ENCODE measurements at places on chromosomes 6 and 20.

- DNase-seq = no peak
These were observed 33.8 kb upstream of the IGF2R start for GRCh38 chr6:159935065-159935464.

DNA sequence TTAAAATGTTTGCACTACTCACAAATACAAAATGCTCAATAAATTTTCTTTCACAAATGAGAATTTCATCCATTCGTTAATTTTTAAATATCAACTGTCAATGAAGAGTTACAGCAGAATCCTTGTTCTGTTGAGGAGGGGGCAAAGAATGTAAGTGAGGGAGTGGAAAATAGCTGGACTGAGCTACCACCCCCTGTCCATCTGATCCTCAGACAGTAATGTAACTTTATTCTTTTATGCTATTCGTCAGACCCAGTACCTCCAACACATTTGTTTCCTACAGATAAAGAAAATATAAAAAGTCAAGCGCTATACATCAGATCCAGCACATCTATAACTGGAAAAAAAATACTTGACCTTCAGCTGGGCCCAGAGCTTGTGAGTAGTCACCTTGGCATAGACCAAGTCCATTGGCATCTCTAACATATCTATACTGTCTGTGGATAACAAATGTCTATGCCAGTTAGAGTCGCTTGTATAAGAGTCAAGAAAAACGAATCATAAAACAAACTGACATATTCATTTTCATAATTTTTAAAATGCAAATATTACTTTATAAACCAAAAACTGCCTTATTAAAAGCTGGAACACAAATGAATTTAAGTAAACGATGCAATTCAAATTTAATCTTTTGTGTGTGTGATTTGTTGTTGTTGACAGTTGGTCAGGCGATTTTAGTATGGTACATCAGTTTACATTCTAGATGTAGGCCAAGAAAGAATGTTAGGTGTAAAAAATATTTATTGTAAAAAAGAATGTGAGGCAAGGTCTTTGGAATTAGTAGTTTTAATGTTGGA, 57.2 kb upstream of the HFE start:
- DNase-seq = peak; percentile 48

DNA sequence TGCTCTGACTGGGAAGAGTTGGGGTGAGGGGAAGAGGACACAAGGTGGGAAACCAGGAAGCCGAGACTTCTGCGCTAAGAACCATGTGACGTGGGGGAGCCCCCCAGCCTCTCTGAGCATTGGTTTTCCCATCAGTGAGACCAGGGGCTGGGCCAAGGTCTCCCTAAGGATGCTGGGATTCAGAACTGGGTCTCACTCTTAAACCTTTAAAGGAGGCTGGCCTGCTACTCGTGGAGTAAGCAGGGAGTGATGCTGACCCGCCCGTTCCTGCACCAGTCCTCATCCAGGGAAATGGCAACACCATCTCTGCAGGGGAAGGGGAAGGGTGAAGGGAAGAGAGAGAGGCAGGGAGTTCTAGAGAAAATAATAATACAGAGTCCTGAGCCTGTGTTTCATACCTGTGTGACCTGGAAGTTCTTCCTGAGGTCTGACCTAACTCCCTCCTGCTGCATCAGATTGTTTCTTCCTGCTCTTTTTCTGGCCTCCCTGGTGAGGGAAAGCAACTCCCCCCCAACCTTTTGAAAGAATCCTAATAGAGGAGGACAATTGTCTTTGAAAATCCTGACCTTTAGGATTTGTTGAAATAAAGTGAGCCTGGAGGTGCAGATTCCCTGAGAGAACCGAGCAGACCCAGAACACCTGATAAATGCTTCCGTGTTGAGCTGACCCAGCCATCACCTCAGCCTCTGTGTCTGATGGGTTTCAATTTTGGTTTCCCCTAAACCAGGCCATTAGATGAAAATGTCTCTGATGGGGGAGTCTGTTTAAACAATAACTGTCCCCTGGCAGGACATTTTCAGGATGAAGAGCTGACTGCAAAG, 3.0 kb upstream of the GRM4 start:
- no peak for DNase-seq

- no peak for DNase-seq
These were observed 153.3 kb upstream of the SYNCRIP start for GRCh38 chr6:85795945-85796344.

GRCh38 chr20:62516338-62516737, 40.5 kb upstream of the GATA5 start:
- DNase-seq = peak; percentile 28

Measured in OCI-M1 (cell line).